COR-L47 (cell line): ENCODE measurements at places on chromosomes 4 and X.

DNA sequence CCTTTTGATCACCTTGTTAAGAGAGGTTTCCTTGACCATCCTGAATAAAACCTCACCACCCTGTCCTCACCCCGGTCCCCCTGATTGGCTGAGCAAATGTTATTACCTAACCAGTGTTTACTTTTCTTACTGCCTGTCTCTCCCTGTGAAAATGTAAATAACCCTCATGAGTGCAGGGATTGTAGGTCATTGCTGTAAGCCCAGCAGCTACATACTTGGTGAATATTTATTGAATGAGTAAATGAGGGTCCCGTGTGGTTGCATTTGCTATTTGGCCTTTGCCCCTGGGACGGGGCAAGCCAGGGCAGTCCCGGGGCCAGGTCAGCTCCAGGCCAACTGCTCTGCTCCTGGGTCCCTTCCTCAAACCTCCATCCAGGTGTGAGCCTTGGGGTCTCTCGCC is 55.5 kb upstream of the CLCN4 start:
- DNase-seq, result no peak

- DNase-seq, result no peak
Measured at GRCh38 chrX:40539214-40540142, 41.3 kb upstream of the ATP6AP2 start.

GRCh38 chrX:96578781-96579180 is 105.9 kb upstream of the DIAPH2 start:
- no peak for DNase-seq

GRCh38 chrX:2351321-2351720 is 149.5 kb downstream of the DHRSX start:
- DNase-seq, result no peak

GRCh38 chr4:100511896-100512295 is 5.9 kb downstream of the EMCN start:
- DNase-seq, result no peak

GRCh38 chr4:22554670-22555069 is 38.8 kb upstream of the ADGRA3 start:
- no peak for DNase-seq

GRCh38 chrX:19487520-19488200 is 27.6 kb downstream of the MAP3K15 start:
- DNase-seq, result no peak
